Stimulated activated CD4-positive, alpha-beta T cell treated with anti-CD3 and anti-CD28 coated beads, TNF-alpha, amount 100 ng/mL, for 1 hour (primary cell): ENCODE measurements at places on chromosomes 2 and 18.

- DNase-seq: no peak
Observed at GRCh38 chr2:98857001-98857400, 79.0 kb downstream of the CRACDL start.

- no peak for DNase-seq
Observed at GRCh38 chr2:44964752-44965236, 23.3 kb downstream of the SIX3 start.

DNA sequence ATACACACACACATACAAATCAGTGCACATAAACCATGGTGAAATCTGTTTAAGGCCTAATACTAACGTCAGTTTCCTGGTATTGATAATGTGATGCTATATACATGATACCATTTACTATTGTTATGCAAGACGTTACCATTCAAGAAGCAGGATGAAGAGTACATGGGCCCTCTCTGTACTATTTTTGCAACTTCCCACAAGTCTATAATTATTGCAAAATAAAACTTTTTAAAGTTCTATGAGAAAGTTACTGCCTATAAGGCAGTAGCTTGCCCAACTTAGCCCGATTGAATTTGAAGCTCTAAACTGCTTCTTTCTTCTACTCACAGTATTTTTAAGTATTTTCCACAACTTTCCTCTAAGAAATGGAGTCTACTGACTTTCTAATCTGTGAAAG is 74.0 kb downstream of the BCL2 start:
- DNase-seq: no peak

GRCh38 chr18:38047820-38048219 is 482.2 kb upstream of the CELF4 start:
- no peak for DNase-seq

- DNase-seq: no peak
Observed at GRCh38 chr2:207251022-207251421, 85.3 kb upstream of the KLF7 start.

GRCh38 chr2:197310271-197310985 is at the start of gene ANKRD44:
TSS of gene ANKRD44 (minus strand) at chr2:197310780. CDS start at chr2:197310604, 176 bp downstream.
- peak; percentile 81 for DNase-seq

DNA sequence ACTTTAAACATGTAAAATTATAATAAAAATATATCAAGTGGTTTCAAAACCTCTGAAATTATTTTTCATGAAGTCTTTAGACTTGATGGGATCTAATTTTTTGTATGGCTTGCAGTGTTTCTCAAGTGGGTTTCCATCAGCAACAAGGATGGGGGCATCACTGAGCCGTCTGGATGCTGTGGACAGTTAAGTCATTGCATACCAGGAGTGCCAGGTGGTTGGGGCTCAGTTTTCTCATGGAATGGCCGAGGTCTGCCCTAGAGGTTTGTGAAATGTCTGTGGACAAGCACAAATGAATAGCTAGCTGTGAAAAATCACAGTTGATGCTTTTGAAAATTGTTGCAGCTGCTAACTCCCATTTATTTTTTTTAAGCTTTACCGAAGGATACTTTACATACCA is 1.7 kb downstream of the PRELID3A start:
- no peak for DNase-seq

DNA sequence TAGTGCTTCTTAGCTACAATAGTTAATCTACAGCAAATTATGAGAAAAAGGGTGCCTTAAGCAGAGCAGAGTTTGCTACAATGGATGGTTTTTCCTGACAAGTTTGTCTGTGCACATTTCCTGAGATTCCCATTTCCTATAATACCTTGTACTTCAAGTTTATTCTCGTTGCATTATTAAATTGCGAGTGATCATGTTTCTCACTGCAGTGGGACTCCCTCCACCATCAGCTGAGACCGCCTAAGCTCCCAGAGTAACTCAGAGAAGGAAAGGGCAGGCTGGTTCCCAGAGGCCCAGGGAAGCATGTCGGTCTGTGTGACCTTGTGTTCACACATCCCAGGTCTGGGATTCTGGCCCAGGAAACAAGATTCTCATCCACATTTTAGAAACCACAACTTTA is 162.1 kb downstream of the ARL4C start:
- DNase-seq: no peak

DNA sequence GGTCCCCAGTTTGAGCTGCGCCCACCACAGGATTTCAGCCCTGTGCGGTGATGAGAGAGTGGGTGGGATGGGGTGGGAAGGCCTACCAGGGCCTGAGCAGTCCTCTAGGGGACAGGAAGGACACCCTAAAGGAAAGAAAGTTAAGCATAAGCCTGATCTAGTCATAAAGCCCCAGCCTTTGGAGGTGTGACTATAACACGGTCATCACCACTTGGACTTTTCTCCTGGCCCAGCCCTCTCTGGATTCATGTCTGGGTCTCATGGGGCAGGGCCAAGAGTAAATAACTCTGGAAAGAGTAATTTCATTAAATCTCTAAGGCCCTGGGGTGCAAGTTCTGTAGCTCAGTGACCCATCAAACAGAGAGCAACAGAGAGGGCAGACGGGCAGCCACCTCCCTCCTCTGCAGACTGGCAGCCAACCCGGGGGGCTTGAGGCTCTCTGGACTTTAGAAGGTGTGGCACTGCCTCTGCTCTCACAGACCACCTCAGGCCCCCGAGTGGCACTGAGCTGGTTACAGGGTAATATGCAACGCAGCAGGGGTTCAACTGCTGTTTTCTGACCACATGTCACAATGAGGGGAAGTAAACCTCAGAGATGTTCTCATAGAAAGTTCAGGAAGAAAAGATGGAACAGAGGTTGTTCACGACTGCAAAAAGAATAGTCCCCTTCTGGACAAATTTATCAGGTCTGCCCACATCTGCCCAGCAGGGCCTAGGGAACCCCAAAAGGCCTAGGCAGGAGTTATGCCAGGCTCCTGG is 41.5 kb downstream of the TGFA start:
- DNase-seq: no peak

DNA sequence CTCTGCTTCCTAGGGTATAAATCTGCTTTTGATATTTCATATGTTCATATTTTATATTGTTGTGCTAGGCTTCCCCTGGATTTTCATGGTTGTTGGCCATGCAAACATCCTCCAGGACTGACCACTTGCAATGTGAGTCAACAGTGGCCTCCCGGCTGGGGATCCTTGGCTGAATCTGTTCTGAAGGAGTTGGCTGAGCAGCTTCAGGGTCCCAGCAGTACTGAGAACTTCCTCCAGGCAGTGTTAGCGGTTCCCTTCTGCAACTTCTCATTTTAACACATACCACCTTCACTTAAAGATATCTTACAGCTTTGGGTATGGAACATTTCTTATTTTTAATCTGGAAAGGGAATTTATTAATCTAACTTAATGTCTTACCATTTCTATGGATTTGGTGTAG is 122.1 kb downstream of the DTNB start:
- no peak for DNase-seq

- DNase-seq: no peak
Observed at GRCh38 chr2:134217924-134218323, 35.9 kb upstream of the MGAT5 start.

DNA sequence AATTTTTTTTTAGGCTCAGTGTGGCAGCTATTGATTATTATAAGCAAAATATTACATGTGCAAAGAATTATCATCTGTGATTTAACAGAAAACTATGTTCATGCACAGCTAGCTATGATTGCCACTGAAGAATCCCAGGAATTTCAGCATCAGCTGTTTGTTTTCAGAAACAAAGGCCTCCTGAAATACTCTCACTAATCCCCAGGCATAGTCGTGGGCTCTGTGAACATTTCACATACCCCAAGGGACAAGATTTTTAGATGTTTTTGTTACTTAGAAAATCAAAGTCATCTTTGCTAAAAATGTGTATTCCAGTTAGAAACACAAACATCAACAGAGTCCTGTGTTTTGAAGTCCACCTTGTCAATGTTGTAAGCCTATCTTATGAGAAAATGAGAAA is 156.1 kb downstream of the MYO1B start:
- DNase-seq: no peak

GRCh38 chr2:240629968-240630770 is 4.9 kb downstream of the GPR35 start:
- DNase-seq: no peak

DNA sequence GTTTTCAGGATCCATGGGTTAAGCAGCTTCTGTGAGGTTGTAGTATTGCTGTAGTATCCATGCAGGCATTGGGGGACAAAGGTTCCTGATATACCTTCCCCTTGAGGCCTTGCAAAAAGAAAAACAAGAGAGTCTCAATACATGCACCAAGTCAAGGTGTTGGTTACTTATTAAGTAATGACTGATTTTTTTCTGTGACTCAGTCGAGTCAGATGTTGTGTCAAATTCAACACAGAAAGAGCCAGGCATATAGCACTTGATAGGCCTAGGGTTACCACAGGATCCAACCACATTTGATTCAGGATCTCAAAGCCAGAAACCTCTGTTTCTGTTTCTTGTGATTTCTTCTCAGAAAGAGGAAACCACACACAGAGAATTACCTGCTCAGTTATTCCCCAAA is 24.9 kb upstream of the CD8A start:
- DNase-seq: no peak

DNA sequence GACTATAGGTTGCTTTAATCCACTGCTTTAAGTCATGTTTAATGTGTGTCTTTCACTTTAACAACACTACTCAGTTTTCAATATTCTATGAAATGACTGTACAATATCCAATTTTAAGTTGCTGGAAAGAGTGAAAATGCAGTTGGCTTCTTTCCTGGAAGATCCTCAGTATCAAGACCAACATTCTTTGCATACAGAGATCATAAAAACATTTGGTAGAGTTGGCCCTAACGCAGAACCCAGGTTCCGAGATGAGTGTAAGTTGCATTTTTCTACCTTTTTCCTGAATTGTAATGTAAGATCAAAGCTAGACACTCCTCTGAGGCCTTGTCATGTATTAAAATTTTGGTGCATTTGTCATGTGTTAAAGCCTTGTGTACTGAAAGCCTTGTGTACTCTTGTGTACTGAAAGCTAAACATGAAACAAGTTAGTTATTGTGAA is 42.9 kb upstream of the TNFRSF11A start:
- DNase-seq: no peak

- DNase-seq: no peak
Observed at GRCh38 chr2:222713002-222713401, 41.5 kb downstream of the MOGAT1 start.

DNA sequence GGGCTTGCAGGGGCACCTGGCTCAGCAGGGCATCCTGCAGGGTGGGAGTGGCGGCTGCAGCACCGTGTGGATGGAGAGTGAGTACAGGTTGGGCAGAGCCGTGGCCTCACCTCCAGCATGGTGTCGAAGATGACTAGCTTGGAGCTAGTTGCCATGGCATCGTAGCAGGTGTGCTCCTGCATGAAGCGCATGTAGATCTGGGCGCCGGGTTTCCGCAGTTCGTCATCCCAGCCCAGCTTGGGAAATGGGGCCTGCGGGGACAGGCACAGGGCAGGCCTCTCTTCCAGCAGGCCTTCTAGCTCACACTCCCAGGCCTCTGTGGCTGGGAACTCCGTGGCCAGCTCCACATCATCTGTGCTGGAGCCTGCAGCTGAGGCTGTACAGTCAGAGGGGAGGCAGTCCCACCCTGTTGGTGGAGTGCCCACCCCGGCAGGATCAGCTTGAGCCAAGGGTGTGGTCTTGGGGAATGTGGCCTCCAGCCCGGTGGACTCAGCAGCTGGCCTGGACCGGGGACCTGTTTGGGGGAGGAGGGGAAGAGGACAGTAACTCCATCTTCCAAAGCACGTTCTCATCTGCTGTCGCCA is 1.6 kb downstream of the PRKAG3 start:
- DNase-seq: no peak

DNA sequence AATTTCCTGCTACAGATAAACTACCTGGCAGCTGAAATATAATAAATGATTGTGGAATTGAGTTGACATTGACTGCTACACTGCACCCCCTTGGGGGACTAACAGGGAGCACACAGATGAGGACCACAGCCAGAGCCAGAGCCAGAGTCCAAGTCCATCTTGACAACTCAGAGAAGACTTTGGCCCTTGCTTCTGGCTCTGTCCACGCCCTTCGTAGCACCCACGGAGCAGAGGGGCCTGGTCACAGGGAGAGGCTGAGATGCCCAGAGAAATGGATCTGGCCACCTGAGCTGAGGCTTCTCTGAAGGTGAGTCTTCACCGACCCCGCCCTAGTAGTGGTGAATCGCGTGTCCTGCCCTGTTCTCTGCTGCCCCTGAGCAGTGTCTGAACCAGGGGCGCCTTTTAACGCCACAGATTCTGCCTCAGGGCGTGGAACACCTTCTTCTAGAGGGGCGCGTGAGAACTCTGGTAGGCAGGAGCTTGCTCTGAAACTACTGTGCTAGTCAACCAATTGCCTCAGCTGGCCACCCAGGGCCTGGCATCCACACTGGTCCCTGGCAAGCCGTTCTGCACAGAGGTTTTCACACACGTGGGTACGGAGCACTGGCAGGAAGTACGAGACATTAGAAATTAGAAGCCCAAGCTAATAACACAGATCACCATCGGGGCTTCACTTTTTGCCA is 35.7 kb upstream of the MAT2A start:
- no peak for DNase-seq

- no peak for DNase-seq
Observed at GRCh38 chr2:219104107-219105035, 43.6 kb upstream of the IHH start.

GRCh38 chr18:35861367-35862118 is 110.9 kb upstream of the RMP24 start:
- no peak for DNase-seq

DNA sequence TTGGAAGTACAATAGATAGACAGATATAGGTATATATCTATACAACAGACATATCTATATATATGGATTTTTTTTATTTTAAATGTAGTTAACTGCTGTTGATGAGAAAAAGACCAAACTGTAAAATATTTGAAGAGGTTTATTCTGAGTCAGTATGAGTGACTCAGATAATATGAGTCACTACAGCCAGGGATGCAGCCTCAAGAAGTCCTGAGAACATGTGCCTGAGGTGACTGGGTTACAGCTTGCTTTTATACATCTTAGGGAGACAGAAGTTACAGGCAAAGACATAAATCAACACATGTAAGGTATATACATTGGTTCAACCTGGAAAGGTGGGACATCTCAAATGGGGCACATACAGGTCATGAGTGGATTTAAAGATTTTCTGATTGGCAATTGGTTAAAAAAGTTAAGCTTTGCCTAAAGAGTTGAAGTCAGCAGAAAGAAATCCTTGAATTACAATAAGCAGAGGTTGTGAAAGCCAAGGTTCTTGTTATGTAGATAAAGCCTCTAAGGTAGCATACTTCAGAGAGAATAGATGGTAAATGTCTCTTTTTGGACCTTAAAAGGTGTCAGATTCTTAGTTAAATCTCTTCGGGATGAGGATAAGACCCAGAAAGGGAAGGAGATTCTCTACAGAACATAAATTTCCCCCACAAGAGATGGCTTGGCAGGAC is 149.9 kb downstream of the RBM43 start:
- no peak for DNase-seq

GRCh38 chr18:9992973-9993520 is 79.2 kb downstream of the VAPA start:
- DNase-seq: no peak

- no peak for DNase-seq
Observed at GRCh38 chr2:38105922-38106321, 30.0 kb upstream of the CYP1B1 start.

- no peak for DNase-seq
Observed at GRCh38 chr18:21703241-21703820, 1.2 kb downstream of the ABHD3 start.
